ENCODE measurements at places on chromosomes 12 and 14.
A peak's percentile ranks its signal among the peaks of the same experiment; 100 is the strongest.

DNA sequence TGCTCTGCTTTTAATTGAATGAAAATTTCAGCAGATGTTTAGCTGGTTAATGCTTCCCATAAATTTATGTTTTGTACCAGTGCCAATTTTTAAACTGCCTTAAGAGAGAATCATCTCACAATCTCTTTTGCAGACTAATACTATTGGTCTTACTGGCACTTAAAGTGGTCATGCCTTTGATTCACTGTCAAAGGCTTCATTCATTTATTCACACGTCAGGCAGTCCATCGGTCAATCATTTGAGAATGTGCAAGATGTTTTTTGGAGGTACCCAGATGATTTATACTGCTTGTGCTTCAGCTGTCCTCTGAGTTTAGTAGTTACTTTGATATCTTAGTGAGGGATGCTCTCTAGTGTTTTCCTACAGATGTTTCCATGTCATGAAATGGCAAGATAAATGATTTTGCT is 83.4 kb downstream of the NAV3 start:
- peak; percentile 60 for DNase-seq

GRCh38 chr12:1443421-1444141 is 150.8 kb downstream of the FBXL14 start:
- DNase-seq, result no peak

DNA sequence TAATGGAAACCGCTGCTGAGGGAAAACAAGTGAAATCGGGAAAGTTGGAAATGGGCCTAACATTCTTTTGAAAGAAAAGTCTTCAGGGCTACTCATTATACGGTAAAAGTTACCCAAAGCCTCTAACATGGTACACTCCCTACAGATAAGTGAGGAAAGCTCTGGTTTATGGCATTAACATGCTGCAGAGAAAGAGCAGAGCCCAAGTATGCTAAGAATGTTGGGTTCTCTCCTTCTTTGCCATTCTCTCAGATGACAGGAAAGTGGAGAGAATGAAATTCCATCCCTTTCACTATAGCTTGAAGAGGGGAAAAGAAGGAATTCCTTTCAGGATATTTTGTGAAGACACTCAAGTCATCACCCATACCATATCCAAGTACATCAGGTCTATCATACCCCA is 348.0 kb downstream of the SEC23A start:
- DNase-seq, result no peak

GRCh38 chr14:26992403-26993115 is 394.7 kb upstream of the NOVA1 start:
- DNase-seq, result no peak

- DNase-seq, result no peak
Observed at GRCh38 chr12:10740182-10740581, 17.1 kb upstream of the YBX3 start.

DNA sequence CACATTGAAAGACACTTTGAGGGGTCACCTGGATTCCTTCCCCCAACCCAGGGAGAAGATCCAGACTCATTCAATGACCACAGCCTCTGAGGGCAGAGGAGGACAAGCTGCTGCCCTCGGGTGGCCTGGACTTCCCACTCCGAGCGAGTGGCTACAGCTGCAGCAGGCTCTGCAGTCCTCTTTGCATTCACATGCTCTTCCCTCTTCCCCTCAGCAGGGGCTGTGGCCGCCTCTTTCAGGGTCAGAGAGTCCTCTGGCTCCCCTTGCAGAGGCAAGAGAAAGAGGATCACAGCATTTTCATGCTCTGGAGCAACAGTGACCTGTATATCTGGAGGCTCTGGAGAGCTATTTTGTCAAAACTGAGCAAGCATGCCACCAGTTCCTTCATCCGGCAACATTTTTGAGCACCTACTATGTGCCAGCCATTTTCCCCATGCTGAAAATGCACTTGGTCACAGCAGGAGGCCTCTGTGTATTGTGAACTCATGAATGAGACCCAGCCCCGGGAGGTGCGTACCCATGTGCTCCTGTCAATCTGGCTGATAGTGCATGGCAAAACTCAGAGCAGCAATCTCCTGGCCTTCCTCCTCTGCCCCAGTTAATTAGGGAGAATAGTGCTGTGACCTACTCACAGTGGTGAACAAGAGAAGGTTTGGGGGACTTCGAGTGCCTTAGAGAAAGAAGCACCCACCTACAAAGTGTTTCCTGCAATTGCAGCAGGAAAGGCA is 42.9 kb upstream of the KCNA5 start:
- DNase-seq, result no peak

GRCh38 chr12:96237465-96238077 is 43.4 kb downstream of the ELK3 start:
- DNase-seq, result no peak

GRCh38 chr14:23380197-23380914 is 3.5 kb downstream of the CMTM5 start:
- no peak for DNase-seq

- DNase-seq, result no peak
Observed at GRCh38 chr14:62143245-62143644, 381.0 kb downstream of the SNAPC1 start.

- no peak for DNase-seq
Observed at GRCh38 chr14:88823968-88824313, 510 bp upstream of the TTC8 start.

DNA sequence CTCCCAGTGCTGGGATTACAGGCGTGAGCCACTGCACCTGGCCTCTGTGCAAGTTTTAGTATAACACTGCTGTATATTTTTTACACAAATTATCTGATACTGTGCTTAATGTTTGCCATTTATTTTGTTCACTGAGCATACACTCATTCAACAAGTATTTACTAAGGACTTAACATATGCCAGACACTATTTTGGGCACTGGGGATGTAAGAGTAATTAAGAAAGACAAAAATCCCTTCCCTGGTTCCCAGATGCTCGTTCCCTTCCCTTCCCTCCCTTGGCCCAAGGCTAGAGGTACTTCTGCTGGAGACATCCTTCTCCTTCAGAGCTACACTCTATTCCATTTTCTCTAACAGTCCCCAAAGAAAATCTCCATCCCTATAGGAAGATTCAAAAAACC is 12.5 kb downstream of the CIT start:
- no peak for DNase-seq

DNA sequence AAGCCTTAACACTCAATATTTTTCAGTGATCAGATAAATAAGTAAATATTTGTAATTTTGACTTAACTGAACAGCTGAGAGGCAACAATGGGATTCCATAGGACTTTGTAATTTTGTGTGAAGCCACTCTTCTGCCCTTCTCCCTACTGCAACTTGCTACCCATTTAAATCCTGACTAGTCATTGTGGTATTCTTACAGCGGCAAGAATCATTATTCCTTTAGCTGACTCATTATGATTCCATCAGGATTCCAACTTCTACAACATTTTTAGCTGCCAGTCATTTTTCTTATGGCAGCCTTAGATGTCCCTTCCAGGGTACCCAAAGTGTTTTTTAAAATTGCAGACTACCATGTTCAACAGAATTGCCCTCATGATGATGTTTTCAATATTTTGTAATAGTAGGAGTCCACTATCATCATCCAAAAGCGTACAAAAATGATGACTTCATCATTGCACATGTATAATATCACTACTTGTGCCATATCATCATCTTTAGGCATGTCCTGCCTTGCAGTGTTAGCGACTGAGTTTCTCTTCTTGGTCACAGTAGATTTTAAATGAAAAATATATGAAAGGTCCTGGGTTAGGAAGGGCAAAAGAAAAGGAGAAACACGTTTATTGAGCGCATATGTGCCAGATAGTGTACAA is 5.1 kb upstream of the MAGOHB start:
- DNase-seq, result no peak

DNA sequence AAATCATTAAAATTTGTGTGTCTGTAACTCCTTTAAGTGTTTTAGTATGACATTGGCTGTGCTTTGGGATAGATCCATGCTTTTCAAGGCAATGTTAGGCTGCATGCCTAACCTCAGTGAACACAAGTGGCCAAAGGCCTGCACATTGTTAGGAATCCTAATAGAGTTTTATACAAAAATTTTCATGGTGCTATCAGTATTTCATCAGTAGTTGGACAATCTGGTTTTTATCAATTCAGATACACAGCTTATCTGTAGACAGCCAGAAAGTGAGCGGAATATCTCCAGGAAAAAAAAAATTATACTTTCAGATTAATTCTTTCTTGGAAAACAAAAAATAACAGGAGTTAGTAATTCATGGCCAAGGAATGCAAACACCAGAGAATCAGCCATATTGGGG is 324.0 kb upstream of the PDE3A start:
- DNase-seq, result no peak

GRCh38 chr12:77795699-77796098 is 35.0 kb upstream of the NAV3 start:
- no peak for DNase-seq

- no peak for DNase-seq
Observed at GRCh38 chr12:89901906-89902642, 193.4 kb upstream of the ATP2B1 start.

- no peak for DNase-seq
Observed at GRCh38 chr12:114875313-114875712, 191.3 kb upstream of the TBX3 start.

GRCh38 chr14:99531251-99532096 is 50.3 kb downstream of the CCNK start:
- no peak for DNase-seq

GRCh38 chr12:114477989-114478395 is 72.0 kb upstream of the TBX5 start:
- DNase-seq, result no peak

GRCh38 chr12:96902076-96902475 is 5.0 kb upstream of the NEDD1 start:
- DNase-seq, result no peak

GRCh38 chr12:21718944-21719650 is 55.4 kb downstream of the KCNJ8 start:
- no peak for DNase-seq

GRCh38 chr12:24201258-24201970 is 251.9 kb upstream of the SOX5 start:
- no peak for DNase-seq

- DNase-seq, result no peak
Observed at GRCh38 chr12:130799051-130799450, 40.0 kb downstream of the STX2 start.

- DNase-seq, result no peak
Observed at GRCh38 chr14:39731912-39732311, 299.7 kb upstream of the FBXO33 start.

GRCh38 chr14:21874167-21874566 is 200.5 kb upstream of the OR4E1 start:
- no peak for DNase-seq

Measured in NCI-H524 treated with DMSO at 0.1 percent for 48 hours (cell line).